ENCODE measurements at places on chromosomes 3 and 15.

DNA sequence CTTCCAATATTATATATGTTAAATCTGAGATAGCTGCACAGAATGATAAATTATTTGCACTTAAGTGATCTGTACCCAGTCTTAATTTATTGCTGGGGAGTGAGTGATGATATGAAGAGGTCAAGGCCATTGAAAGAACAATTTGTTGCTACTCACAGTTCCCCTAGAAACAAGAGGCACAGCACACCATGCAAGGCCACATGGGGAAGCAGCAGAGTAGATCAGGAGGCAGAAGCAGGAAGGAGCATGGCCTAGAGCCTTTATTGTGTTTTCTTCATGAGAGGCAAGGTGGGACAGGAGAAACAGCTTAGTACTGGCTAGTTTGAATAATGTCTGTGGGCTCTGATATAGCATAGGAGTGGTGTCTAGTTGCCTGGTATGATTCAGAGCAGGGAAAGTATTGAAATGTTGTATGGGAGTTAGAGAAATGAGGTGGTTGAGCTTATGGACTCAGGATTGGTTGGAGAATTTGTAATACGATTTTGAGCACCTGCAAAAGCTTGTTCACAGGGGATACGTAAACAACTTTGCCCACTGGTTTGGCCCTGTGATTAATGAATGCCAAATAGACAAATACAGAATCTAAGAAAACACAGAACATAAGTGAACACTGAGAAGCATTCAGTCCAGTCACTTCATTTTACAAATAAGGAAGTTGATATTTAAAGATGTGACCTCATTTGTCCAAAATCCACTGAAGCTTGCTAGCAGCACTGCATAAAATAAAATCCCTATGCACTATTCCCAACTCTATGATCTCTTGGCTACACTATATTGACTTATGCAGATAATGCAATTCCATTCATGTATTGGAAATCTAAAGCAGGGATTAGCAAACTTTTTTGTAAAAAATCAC, 71.7 kb downstream of the TMCO5A start:
- peak; percentile 29 for DNase-seq

DNA sequence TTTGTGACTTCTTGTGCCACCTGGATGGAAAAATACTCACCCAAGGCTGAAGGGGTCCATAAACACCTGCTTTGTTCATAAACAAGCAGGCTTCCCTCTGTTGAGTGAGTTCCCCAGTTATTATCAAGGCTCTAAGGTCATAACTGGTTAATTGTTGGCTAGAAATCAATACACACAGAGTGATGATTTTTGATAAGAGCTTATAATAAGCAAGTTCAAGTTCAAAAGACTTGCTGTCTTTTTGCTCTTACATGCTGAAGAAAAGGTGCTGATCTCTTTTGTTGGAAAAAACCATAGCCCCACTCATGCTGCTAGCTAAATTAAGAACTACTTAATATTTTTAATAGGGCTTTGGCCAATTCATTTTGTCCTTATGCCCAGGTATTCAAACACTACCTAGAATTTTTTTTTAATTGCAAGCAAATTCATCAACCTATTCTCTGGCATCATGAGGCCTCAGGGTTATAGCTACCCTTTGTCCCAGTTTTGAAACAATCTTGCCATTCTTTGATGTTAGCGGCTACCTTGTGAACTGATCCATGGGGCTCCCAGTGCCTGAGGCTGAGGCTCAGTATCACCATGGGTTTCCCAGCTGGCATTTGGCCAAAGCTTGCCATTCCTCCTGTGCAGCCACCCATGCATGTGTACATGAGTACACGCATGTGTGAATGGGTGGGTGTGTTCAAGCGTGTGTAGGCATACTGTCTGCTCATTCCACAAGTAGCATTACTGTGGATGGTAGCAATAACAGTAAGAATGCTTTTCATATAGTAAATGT, 127.6 kb upstream of the LPP start:
- no peak for DNase-seq

- DNase-seq = no peak
Measured at GRCh38 chr3:33900440-33900808, 102.0 kb downstream of the PDCD6IP start.

GRCh38 chr3:100912571-100912970, 80.7 kb downstream of the ABI3BP start:
- no peak for DNase-seq

DNA sequence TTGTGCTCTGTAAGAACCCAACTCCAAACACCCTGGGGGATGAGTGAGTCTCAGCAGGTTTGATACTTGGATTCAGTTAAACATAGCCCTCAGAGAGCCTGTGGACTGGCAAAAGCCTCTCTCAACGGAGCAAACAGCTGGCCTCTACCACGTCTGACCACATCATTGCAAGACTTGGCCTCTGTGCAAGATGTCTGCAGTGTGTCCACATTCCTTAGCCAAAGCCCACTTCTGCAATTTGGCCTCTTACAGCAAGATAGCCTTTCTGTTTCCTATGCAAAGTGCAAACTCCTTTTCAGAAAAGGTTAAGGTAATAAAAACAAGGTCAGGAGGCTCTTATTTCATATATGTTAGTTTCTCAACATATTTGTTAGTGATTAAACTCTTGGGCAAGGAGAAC, 27.9 kb downstream of the FBN1 start:
- DNase-seq = no peak

DNA sequence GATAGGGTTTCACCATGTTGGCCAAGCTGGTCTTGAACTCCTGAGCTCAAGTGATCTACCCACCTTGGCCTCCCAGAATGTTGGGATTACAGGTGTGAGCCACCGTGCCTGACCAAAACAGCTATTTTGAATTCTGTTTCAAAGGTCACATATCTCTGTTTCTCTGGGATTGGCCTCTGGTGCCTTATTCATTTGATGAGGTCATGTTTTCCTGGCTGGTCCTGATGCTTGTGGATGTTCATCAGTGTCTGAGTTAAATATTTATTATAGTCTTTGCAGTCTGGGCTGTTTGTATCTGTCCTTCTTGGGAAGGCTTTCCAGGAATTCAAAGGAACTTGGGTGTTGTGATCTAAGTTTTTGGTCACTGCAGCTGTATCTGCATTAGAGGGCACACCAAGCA, 5.1 kb downstream of the PATL2 start:
- DNase-seq = no peak

- DNase-seq = no peak
Measured at GRCh38 chr3:196016485-196016884, 65.4 kb downstream of the TFRC start.

- DNase-seq = no peak
Measured at GRCh38 chr3:75140904-75141615, 523.1 kb upstream of the FRG2C start.

GRCh38 chr3:53150247-53151085, 10.5 kb upstream of the PRKCD start:
- no peak for DNase-seq

DNA sequence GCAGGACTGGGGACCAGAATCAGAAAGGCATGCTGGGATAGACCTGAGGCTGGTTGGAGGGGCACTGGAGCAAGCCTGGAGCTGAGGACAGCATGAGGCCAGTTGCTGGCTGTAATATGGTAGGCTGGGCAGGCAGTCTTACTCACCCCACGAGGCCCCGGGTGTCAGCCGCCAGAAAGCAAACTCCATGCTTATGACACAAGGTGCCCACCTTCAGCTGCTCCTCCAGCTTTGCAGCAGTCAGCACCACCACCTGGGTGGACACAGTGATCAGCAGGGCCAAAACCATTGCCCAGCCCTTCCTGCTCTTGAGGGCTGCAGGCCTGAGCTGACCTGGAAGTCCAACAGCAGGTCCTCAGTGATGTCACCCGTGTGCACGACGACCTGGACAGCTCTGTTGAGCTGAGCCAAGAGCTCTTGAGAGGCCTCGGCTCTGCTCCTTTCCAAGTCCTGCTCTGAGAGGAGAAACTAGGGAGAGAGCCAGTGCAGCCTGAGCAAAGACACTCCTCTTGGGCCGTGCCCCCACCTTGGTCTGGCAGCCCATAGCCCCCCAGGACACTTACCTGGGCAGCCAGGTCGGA, 747 bp downstream of the UBA7 start:
- DNase-seq = no peak

GRCh38 chr3:128588147-128588546, 62.5 kb downstream of the RPN1 start:
- no peak for DNase-seq

DNA sequence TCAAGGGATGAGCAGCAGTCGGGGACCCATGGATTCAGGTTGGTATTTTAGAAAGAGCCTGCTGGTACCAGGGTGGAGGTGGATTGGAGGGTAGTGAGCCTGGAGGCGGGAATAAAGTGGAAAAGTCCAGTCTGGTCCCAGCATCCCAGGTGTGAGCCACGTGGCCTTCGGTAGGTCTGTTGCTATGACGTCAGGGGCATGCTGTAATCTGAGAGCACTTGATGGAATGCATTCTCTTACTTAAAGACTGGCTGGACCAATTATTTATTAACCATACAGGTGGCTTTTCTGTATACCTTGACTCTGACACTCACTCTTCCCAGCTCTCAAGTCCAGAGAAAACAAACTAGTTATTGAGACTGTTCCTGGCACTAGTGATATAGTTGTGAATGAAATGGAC, 389.9 kb upstream of the RGMA start:
- no peak for DNase-seq

DNA sequence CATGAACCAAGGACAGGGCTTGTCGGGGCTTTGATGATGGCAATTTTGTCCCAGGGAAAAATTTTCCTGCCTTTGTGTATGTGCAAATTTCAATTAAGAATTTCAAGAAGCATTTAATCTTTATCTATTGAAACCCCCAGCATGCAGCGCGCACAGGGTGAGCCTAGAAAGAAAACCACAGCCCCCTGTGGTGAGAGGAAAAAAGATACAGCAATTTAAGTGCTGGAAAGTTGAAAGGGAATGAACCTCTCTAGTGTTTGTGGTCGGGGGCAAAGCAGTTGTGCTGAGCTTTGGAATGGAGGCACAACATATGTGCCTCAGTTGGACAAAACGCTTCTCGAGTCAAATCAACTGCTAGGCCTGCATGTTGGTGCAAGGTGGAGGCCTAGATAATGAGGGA, 111.8 kb upstream of the C15orf61 start:
- DNase-seq = no peak

GRCh38 chr15:59166166-59166565, 40.5 kb upstream of the LDHAL6B start:
- DNase-seq = no peak

DNA sequence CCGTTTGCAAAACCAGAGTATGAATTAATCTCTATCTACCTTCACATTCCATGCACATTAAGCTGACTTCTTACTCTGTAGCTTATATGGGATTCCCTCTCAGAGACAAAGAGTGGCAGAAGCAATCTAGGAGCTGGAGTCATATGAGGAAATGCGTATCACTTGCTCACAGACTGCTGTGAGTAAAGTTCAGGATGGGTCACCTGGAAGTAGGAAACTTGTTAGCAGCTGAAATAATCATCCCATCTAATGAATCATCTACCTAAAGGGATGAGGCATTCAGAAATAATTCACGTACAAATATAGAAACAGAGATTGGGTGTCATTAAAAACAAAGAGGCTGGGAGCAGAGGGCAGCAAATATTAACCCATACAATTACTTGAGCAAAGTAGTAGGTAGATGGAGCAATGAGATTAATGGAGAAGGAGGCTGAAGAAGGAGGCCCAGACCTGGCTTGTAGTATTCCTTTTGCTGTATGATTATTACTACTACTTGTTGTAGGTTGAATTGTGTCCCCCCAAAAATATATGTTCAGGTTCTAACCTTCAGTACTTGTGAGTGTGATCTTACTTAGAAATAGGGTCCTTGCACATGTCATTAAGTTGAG, 866.3 kb downstream of the ROBO2 start:
- DNase-seq = no peak

DNA sequence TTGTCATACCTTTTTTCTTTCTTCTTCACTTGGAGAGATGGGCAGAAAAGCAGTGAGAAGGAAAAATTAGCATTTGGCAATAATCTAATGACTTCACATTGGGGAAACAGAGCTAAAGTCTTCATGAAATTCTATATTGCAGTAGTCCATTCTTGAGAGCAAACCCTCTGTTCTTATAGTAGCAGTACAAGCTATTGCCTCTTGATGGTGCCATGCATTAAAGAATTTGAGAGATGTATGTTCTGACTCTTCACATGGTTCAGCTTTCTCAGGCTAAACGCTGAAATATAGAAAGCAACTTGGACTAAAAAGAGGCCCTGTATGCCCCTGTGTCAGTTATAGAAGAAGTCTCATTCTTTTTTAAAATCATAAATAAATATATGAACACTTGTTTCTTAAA, 36.0 kb downstream of the PHLDB2 start:
- DNase-seq = peak; percentile 45

GRCh38 chr3:108849075-108849474, 26.5 kb downstream of the TRAT1 start:
- no peak for DNase-seq

DNA sequence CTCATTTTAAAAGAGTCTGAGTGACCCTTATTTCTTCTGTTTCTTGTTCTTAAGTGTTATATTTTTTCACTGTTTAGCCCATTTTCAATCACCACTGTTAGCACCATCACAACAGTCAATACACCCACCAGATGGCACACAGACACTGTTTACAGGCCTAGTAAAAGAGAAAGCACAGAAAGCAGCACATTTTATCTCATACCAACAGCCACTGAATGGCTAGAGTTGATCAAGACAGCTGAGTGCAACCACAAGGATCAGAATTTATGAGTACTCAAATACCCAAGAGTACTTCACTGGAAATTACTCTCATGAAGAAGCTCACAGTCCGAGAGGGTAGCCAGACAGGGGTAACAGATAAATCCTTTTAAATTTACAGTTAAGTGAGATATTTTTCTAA, 127.0 kb downstream of the TFDP2 start:
- DNase-seq = no peak

- DNase-seq = no peak
Measured at GRCh38 chr15:75123395-75123794, 78.3 kb upstream of the C15orf39 start.

- DNase-seq = no peak
Measured at GRCh38 chr3:72627271-72627670, 221.0 kb downstream of the SHQ1 start.

GRCh38 chr3:48219543-48219942, 3.8 kb upstream of the CAMP start:
- DNase-seq = no peak

DNA sequence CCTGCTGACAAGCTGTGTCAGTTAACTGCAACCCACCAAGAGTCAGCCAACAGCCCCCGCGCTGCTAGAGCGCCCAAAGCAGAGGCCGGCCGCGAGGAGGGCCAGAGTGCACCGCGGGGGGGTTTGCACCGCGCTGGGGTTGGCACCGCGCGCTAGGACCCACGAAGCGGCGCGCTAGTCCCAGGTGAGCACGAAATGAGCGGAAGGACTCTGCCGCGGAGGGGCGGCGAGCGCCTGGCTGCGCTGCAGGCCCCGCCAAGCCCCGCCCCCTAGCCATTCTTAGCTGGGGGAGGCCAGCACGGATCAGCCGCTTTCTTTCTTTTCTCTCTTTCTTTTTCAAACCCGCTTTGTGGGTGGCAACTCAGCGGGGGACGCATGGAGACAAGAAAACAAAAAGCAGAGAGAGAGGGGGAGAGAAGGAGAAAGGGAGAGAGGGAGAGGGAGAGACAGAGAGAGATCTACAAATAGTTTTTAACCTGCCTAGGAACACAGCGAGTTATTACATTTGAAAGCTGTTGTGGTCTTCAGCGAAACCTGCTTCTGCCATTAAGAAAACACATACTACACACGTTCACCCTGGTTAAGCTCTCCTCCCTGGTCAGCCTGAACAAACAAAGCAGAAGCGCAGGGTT, 6.9 kb upstream of the FOXB1 start:
- no peak for DNase-seq

GRCh38 chr3:166522017-166522416, 684.8 kb upstream of the BCHE start:
- no peak for DNase-seq

Data from globus pallidus (tissue), 1 donor.